ENCODE measurements at places on chromosomes 11 and 22. TPM values are rescaled to one million over a fixed set of nuclear protein-coding genes. Genes with fewer than 3 reads are reported as not detected.

DNA sequence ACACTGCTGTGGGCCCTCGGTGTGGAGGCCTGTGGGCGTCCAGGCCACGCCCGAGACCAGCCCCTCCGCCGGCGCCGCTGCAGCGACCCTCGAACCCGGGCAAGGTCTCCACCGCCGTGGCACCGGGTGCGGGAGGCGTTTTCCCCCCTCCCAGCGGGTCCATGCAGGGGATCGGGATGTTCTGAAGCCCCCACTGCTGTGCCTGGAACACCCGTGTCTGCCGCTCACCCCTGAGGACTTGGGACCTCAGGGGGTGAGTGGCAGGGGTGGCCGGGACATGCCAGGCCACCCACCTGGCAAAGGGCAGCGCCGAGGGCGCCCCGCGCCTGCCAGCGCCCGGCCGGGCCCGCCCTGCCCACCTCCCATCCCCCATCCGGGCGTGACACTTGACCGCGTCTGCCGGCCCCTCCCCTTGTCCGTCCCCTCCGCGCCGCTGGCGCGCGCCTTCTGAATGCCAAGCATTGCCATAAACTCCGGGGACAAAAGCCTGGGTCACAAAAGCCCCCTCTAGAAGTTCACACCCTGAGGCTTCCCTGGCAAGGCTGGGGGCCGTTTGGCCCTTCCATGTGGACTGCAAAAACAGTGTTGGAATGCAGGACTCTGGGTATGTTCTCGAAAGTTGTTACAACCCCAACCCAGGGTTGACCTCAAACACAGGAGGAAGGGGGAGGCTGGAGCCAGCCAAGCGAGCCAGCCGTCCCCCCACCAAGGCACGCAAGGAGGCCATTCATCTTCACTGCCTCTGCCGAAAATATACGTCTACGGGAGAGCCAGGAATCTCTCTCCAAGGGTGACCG, 819 bp upstream of the KCNQ1OT1 start:
- peak; percentile 40 for DNase-seq

DNA sequence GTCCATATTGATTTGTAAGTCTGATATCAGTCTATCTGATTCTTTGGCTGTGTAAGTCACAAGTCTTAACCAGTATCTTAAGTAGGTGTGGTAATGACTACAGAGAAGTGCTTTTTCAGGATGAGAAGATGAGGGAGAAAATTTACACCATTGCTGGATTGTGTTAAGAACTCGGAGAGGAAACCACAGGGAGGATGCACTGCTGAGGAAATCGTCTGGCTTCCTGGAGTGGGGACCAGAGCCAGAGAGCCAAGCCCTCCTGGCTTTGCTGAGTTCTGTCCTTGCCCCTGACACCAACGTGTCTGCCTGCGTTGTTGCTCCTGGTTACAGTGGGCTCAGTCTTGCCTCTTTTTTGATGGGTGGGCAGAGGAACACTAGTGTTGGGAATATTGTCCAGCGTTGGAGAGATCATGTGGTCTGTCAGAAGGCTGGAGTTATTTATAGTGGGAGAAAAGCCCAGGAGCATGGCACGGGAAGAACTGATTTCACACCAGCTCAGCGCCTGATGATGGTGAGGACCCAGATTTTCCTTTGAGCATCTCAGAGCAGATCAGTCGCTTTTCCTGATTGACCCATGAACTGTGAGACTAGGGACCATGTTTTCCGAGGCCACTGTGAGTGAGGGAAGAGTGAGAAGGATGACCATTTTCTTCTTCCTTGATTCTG, 29.6 kb downstream of the MARK2 start:
- DNase-seq: no peak

DNA sequence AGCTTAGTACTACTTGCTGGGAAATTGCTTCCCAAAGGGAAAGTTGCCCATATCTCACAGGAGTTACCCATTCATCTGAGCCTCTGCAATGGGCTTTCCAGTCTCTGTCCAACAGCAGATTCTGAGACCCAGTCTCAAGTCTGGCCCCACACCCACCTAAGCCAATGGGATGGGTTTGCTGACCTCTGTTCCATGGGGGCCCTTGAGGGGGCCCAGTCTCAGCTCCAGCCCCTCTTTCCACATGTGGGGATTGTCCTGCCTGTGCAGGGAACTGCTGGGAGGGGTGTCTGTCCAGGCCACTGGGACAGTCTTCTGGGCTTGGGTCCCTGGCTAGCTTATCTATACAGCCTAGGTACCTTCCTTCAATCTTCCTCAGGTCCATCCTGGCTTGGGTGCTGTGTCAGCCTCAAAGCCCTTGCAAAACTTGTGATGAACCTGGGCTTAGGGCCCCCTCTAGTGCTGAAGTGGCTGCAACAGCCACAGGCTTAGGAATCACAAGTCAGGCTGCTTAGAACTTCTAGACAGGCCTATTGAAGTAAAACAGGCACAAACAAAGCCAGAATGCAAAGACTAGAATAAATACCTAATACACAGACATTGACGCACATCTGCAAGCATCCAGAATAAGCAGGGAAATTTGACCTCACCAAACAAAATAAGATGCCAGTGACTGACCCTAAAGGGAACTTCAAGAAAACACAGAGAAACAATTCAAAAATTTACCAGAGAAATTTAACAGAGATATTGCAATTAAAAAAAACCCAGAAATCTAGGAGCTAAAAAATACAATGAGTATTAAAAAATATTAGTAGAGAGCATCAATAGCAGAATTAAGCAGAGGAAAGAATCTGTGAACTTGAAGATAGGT, 11.7 kb upstream of the PATL1 start:
- peak; percentile 77 for DNase-seq

DNA sequence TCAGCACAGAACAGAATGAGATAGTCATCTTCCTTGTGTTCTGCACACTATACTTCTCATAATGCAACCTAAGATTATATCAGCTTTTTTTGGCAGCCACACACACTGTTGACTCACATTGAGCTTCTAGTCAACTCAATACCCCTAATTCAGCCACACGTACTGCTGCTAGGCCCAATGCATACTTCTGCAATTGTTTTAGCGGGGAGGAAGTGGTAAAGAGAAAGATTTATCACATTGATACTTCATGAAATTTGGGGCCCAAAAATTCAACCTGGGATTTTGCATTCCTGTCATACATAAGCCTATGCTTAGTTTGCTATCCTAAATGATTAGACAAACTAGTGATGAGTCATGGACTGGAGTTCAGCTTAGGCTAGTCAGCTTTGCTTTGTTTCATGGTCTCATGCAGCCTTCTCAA, 8.6 kb upstream of the UPB1 start:
- DNase-seq: peak; percentile 83

Gene CABP7
- not detected for total RNA-seq

GRCh38 chr11:62149986-62150886, 26.4 kb downstream of the INCENP start:
- DNase-seq: no peak

Gene OR8A1
- total RNA-seq: not detected

DNA sequence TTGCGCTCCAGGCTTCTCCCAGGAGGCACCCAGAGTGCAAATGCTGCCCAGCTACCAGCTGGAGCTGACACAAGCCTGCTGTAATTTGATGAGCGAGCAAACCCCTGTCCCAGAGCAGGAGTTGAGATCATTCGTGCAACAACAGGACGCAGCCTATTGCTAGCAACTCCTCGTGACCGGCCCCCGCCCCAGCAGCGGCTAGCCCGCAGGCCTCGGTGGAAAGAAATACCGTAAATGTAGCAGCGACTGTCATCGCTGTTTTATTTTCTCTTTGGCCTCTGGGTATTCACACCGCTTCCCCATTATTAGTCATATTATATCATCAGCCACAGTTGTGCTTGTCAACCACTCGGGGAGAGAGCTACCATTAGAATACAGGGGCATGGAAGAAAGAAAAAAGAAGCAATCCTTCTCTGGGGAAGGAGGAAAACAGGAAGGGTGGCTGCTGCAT, 59.2 kb upstream of the ATXN10 start:
- DNase-seq: peak; percentile 89

DNA sequence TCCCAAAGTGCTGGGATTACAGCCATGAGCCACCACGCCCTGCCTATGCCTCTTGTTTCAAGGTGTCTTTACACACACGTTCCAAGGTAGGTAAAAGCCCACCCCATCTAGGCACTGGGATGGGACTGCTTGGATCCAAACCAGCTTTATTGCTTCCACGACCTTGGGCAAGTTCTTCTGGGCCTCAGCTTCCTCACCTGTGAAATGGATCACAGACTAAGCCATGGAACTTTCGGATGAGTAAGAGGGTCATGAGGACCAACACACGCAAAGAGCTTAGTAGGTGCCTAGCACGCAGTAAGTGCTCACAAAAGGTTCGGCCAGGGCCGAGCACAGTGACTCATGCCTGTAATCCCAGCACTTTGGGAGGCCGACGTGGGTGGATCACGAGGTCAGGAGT, 15.6 kb downstream of the RHOD start:
- DNase-seq: no peak

GRCh38 chr11:86575208-86575855, 97.1 kb downstream of the ME3 start:
- peak; percentile 90 for DNase-seq

DNA sequence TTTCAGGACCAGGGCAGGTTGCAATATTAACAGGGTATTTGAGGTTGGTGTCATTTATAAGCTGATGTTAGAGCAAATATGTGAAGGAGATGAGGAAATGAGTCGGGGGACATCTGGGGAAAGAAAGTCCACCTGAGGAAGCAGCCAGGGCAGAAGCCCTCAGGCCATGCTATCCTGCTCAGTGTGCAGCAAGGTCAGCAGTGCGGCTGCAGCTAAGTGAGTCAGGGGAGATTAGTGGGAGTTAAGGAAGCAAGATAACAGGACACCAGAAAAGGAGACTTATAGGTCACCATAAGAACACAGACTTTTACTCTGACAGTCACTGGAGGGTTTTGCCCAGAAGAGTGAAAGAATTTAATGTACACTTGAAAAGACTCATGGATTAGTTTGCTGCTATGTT, 468.9 kb downstream of the NTM start:
- no peak for DNase-seq

- DNase-seq: peak; percentile 97
Observed at GRCh38 chr11:128714881-128715280, 21.0 kb downstream of the FLI1 start.

Gene MYOD1
- total RNA-seq: not detected

DNA sequence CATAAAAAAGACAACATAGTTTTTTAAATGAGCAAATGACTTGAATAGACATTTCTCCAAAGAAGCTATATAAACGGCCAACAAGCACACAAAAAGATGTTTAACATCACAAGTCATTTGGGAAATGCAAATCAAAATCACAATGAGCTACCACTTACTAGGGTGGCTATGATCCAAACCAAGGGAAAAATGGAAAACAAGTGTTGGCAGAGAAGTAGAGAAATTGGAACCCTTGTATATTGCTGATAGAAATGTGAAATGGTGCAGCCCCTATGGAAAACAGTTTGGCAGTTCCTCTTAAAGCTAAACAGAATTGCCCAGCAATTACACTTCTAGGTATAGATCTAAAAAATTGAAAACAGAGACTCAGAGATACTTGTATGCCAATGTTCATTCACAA, 29.0 kb downstream of the PAMR1 start:
- DNase-seq: no peak

DNA sequence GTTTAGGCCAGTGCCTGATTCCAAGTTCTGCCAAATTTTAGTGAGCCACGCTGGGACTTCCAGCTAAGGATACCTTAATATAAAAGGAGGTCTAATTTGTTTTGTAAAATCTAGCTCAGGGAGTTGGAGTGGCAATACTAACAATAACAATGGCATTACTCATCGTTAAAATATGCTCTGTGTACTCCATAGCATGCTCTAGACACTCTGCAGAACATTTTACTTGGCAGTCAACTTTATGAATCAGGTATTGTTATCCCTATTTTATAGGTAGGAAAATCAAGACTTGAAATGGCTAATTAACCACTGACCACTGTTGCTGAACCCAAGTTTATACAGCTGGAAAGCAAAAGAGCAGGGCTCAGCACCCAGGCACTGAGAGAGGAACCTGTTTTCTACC, 485.0 kb upstream of the KIRREL3 start:
- peak; percentile 24 for DNase-seq

GRCh38 chr11:48074425-48075181, 94.2 kb downstream of the PTPRJ start:
- no peak for DNase-seq

- DNase-seq: peak; percentile 37
Observed at GRCh38 chr11:78586452-78587046, 11.9 kb upstream of the NARS2 start.

- no peak for DNase-seq
Observed at GRCh38 chr22:43228863-43229262, 41.9 kb upstream of the TTLL12 start.

Gene CRYAB
- 0.29 TPM for total RNA-seq

GRCh38 chr11:41031551-41032060, 427.8 kb downstream of the LRRC4C start:
- no peak for DNase-seq

Gene CELSR1
- total RNA-seq: 2.1 TPM

DNA sequence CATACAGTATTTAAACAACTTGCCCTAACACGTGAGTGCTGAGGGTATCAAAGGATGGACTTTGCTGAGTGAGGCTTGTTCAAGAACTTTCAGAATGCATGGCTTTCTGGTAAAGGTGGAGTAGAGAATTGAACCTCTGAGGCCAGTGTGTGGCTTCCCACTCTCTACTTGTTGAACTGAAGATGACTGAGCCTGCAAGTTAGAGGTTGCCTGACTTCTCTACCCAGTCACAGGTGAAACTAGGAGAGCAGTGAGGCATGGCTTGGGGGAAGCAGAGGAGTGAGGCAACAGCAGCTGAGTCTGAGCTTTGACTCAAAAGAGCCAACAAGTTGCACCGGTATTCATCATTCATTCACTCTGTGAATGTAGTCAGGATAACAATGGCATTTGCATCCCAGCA, 256.4 kb upstream of the SESN3 start:
- DNase-seq: no peak

Gene FOSL1
- total RNA-seq: 158 TPM

Gene ZC3H12C
- 8.5 TPM for total RNA-seq

DNA sequence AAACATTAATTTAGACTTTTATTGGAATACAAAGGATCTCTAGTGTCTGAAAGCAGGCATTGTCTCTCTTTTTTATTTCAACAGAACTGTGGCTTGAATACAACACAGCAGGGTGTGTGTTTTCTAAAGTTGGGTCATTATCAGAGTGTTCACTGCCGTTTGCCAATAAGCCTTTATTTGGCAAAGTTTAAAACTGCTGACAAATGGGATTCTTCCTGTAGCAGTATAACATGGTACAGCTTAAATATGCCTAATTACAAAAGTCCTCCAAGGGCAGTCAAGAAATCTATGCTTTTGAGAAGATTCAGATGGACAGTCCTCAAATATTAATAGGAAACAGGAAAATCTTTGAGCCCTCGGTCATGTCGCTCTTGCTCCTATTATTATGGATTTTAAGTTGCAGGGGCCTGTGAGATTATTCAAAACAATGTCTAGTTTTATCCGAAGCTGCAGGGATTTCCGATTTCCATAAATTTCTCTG, 199.9 kb downstream of the MAML2 start:
- DNase-seq: no peak

- DNase-seq: no peak
Observed at GRCh38 chr11:132960273-132961078, 571.8 kb downstream of the OPCML start.

GRCh38 chr11:10114593-10115404, 179.2 kb downstream of the SBF2 start:
- peak; percentile 6 for DNase-seq

GRCh38 chr11:95277868-95278267, 46.9 kb upstream of the SESN3 start:
- no peak for DNase-seq
